Small intestine (tissue), 16 donors: ENCODE measurements at places on chromosomes 4 and X.
A peak's percentile ranks its signal among the peaks of the same experiment; 100 is the strongest.

- DNase-seq, result peak; percentile 9
Measured at GRCh38 chr4:130028552-130028951, 932.6 kb downstream of the C4orf33 start.

DNA sequence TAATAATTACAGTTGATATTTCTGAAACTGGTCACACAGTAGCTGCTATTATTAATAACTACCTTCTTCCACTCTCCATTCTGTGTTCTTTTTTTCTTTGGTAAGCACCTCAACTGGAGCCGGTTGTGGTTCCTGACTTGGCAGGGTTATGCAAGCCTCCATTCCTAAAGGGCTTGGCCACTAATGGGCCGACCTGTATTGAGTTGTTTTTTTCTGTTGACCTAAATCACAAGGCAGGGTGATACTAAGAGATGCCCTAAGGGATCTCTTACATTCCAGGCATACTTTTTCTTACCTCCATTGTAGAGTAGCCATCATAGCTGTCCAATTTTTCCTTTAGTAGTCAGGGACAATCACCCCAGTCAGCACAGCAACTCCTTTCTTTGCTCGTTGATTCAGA is 1295.8 kb upstream of the ADGRL3 start:
- no peak for DNase-seq

- no peak for DNase-seq
Measured at GRCh38 chr4:16261313-16261878, 35.1 kb upstream of the TAPT1 start.

- DNase-seq, result no peak
Measured at GRCh38 chr4:39587881-39588280, 50.8 kb downstream of the SMIM14 start.

- no peak for DNase-seq
Measured at GRCh38 chrX:71954458-71954857, 43.8 kb downstream of the NHSL2 start.

GRCh38 chr4:38386005-38386551 is 277.9 kb upstream of the KLF3 start:
- DNase-seq, result no peak

- DNase-seq, result no peak
Measured at GRCh38 chr4:174592256-174592984, 70.1 kb upstream of the HPGD start.

DNA sequence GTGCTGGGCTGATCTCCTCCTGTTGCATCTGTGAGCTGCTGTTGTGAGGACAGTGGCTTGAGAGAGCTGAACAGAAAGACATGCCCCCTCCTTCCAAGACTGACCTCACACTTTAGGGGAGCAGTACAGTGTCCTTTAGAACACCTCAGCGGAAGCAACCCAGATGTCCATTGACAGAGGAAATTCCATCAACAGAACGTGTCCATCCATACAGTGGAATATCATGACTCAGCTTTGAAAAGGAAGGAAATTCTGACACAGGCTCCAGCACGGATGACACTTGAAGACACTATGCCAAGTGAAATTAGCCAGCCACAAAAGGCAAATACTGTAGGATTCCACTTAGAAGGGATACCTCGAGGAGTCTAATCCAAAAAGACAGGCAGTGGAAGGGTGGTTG is 103.5 kb downstream of the GPR143 start:
- DNase-seq, result no peak

- no peak for DNase-seq
Measured at GRCh38 chrX:69319376-69319775, 154.1 kb upstream of the PJA1 start.

DNA sequence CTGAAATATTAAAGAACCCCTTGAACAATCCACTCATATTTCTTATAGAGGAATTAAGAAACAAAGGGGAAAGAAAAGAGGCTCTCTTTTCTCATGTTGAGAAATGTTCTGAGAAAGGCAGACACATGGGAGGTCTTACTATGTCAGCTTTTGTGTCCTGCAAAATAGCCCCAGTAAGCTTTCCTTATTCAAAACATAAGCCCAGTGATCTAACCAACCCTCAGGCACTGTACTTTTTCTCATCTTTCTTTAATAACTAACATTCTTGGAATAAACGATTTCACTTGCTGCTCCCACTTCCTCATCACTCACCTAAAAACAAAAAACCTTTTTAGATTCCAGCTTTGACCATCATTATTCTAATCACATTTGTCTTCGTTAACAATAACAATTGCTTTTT is 115.9 kb downstream of the GLRA3 start:
- DNase-seq, result no peak

DNA sequence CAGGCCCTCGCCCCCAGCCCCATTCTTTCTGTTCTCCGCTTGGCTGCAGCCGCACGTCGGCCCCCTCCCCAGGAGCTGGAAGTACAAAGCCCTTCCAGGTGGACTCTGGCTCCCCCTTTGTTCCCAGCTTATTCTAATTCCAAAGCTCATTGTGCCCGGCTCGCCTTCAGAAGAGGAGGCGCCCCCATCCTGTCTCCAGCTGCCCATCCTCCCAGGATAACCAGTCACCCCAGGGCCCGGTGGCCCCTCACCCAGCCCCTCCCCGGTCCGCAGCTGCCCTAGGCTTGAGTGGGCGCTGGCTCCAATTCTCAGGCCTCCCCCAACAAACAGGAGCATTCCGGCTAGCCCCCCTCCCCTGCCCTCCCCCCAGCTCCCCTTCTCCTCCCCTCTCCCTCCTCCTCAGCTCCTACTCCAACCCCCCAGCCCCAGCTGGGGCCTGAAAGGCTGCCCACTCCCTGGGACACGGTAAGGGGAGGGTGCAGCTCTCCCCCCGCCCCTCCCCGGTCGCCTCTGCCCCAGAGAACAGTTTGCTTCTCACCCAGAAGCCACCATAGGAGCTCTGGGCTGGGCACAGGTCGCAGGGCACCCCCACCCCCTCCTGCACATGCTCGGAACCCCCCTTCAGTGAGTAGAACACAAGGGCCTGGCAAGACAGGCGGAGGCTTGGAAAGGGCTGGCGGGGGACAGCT is 3.1 kb upstream of the SLC6A8 start:
- DNase-seq, result no peak

DNA sequence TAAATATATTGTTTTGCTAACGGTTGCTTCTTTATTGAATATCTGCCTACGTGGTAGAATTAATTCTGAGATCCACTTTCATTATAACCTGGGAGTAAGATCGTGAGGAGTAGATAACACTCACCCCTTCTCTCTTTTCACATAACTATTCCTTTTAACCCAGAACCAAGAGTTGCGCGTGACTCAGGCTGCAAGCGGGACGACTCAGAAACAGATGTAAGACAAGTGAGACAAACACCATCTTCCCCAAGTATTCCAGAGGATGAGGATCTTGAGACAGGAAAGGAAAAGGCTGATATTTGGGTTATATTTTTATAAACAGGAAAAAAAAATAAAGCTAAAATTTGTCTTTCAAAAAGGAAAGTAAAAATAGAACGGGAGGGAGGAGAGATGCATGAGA is 318.8 kb upstream of the NOCT start:
- DNase-seq, result no peak

GRCh38 chr4:123696687-123697086 is 300.1 kb downstream of the SPRY1 start:
- no peak for DNase-seq

DNA sequence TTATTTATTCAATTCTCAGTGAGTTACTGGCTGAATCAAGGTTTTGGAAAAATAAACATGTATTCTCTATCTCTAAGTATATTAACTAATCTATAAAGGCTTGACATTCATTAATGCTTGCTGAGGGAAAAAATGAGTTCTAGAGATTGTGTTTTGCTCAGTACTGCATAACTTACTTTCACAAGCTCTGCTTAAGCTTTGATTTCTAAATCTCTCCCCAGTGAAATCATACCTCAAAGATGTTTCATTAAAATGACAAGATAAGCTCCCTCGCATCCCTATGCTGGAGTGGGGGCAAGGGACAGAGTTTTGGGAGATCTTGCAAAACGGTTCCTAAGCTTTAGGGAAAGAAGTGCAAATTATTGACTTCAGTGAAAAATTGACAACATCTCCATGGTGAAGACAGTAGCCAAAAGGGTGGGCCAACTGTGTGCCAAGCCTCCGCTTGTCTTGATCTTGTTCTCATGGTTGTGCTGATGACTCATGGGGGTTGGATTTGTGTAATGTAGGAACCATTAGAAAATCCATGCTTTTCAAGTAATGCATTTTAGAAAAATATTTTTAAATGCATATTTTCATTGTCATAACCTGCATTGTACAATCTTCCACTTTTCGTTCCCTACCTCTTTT is 521.4 kb downstream of the RPA4 start:
- DNase-seq, result no peak

- DNase-seq, result peak; percentile 21
Measured at GRCh38 chrX:153794897-153795816, 689 bp downstream of the SSR4 start.

- DNase-seq, result peak; percentile 10
Measured at GRCh38 chr4:100848841-100849240, 331.0 kb upstream of the EMCN start.

DNA sequence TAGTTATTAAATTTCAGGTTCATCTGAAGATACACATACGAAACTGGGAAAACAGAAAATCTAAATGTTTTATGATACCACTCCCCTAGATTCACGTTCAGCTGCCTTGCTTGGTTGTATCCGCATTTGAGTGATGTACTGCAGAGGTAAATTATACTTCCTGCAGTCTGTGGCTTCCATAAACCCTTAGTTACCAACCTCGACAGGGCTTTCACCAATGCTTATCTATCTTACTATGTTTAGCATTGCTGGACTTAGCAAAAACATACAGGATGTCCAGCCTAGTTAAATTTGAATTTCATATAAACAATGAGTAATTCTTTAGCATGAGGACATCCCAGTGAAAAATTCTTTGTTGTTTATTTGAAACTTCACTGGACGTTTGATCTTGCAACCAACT is 108.8 kb downstream of the TMA16 start:
- DNase-seq, result no peak

GRCh38 chr4:25405453-25405852 is 28.4 kb downstream of the ANAPC4 start:
- DNase-seq, result no peak

GRCh38 chr4:38030023-38030422 is 69.8 kb downstream of the PTTG2 start:
- DNase-seq, result no peak

DNA sequence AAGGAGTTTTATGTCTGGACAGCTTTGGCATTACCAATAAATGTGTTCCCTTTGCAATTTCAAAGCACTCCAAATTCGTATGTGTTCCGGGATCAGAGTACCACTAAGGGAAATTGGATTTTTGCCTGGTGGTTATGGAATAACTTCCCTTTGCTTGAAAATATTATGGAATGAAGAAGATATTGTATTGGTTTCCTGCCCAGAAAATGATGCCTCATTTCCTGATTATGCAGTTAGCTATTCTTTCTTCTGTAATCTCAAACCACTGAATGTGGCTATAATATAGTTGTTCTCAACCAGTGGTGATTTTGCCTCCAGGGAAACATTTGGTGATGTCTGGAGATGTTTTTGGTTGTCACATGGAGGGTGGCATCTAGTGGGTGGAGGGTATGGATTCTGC is 142.9 kb downstream of the PCDH7 start:
- no peak for DNase-seq
